ENCODE measurements at places on chromosomes 1 and 21. TPM values are rescaled to one million over a fixed set of nuclear protein-coding genes. Genes with fewer than 3 reads are reported as not detected.

- no peak overlapping the region for H3K4me3 ChIP-seq
- H3K4me1 ChIP-seq: no peaks in the 10 kb centered on the region
- no peak overlapping the region for H3K27ac ChIP-seq
- no peaks in the 10 kb centered on the region for H3K27me3 ChIP-seq
- no peaks in the 10 kb centered on the region for H3K36me3 ChIP-seq
Observed at GRCh38 chr1:104706631-104707147, 957.0 kb downstream of the AMY1C start.

Gene FCER1G
- not detected for total RNA-seq

DNA sequence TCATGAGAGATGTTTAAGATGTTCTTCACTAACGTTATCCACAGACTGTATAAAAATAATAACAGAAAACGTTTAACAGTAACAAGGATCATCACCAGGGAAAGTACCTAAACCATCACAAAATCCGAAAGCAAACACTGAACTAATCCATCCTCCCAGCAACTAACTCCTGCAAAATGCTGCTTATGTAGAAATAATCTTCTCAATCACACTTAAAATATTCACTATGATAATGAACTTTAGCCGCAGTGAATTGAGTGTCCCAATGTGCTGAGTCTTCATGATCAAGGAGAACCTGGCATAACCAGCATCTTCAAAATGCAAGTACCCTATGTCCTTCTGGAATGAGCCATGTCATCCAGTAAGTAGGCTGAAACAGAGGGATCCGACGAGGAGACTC lies 166.1 kb downstream of the LTN1 start:
- H3K27me3 ChIP-seq: no peaks in the 10 kb centered on the region
- no peaks in the 10 kb centered on the region for H3K4me1 ChIP-seq
- H3K36me3 ChIP-seq: no peaks in the 10 kb centered on the region
- H3K4me3 ChIP-seq: no peak overlapping the region
- no peak for DNase-seq
- H3K27ac ChIP-seq: no peak overlapping the region

DNA sequence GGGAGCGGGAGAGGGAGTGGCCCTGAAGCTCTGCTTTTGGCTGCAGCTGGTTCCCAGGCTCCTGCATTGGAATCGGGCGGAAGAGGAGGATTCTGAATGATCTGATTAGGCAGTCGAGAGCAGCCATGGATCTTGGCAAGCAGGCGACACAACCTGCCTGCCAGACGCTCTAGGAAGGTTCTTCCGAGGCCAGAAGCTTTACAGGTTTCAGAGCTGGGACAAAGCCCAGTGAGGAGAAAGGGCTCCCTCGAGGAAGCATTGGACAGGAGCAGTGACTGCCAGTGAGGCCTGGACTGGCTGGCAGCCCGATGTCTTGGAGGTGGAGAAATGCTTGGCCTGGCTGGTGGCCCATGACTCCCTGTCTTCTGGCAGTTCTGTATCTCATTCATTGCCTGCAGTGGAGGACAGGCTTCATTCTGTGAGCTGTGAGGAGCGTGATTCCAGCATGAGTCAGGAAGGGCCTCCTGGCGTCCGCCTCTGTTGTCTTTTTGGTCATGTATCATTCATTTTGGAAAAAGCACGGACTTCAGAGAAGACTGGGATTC lies 132.7 kb upstream of the IPO9 start:
- H3K27ac ChIP-seq: peak overlapping the region; percentile 79
- peaks cover 13% of the 10 kb centered on the region for H3K36me3 ChIP-seq
- no peaks in the 10 kb centered on the region for H3K27me3 ChIP-seq
- peaks cover 21% of the 10 kb centered on the region for H3K4me1 ChIP-seq
- H3K4me3 ChIP-seq: no peak overlapping the region

DNA sequence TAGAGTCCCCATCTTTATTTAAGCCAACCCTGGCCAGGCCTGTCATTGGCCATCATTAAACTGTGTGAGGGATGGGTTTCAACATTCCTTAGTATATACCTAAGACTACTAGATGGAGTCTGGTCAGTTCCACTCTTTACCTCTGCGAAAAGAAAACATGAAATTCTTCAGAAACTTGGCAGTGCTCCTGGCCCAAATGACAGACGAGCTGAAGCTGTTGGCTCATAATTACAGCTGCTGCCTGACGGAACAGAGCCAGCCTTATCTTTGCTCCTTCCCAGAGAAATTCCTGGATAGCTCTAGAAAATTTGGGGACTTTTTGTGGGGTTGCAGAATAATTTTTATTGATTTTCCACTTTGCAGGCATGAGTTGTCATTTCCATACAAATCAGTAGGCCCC lies 30.4 kb downstream of the NPHS2 start:
- no peaks in the 10 kb centered on the region for H3K27me3 ChIP-seq
- no peak overlapping the region for H3K27ac ChIP-seq
- no peak overlapping the region for H3K4me3 ChIP-seq
- H3K4me1 ChIP-seq: no peaks in the 10 kb centered on the region

- DNase-seq: no peak
- H3K27me3 ChIP-seq: no peaks in the 10 kb centered on the region
- no peak overlapping the region for H3K27ac ChIP-seq
Observed at GRCh38 chr1:190759807-190760206, 282.1 kb upstream of the BRINP3 start.

DNA sequence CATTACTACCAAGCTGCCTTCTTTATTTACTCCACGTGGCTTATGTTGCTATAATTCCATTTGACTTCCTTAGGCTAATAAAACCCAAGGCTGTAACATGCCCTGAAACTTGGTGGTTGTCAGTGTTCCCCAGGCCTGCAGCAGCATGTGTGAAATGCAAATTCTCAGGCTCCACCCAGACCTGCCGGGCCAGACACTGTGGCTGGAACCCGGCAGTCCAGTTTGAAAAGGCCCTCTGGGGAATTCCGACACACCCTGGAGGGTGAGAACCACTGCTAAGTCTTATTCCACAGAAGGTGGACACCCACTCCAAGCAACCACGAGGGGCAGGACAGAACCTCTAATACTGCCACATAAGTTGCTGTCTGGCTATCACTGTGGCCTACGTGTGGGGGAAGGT lies 41.4 kb downstream of the URB1 start:
- no peak overlapping the region for H3K27ac ChIP-seq
- DNase-seq: no peak
- H3K36me3 ChIP-seq: peaks cover 20% of the 10 kb centered on the region

Gene TCHH
- total RNA-seq: not detected
